ENCODE measurements at places on chromosomes 6 and 20.

GRCh38 chr20:18835466-18836256, 22.1 kb downstream of the SCP2D1 start:
- no peak for DNase-seq

DNA sequence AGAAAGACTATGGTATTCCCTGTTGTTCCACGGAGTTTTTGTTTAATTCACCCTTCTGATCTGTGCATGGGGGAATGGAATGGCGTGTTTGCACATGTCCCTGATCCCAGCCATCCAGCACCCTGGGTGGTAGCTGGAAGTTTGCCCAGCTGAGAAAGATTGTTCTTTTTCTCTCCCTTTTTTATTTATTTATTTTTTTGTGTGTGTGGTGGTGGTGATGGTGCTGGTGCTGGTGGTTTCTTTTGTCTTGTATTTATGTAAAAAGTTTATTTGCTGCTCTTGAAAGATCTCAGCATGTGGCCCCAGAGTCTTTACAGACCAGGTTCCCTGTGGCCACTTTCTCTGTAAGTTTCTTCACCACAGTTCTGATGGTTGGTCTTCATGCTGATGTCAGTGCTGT, 372.6 kb downstream of the UTRN start:
- no peak for DNase-seq

DNA sequence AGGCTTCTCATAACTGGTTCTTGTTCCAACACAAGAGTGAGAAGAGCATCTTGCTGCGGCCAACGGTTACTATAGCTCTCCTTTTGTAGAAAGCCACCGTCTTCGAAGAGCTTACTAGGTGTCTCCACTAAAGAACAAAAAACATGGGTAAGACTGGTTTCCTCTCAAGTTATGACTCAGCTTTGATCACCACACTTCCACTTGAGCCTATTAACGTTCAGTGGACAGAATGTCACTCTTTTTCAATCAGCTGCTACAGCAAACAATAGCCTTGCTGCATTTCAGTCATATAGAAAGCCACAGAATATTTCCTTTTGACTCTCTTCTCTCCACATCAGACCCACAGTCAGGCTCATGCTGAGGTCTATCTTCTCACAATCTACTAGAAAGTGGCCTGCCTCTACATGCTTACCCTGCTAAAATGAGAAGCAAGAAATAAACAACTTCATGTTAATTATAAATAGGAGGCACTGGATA, 243.5 kb upstream of the PREP start:
- peak; percentile 69 for DNase-seq

DNA sequence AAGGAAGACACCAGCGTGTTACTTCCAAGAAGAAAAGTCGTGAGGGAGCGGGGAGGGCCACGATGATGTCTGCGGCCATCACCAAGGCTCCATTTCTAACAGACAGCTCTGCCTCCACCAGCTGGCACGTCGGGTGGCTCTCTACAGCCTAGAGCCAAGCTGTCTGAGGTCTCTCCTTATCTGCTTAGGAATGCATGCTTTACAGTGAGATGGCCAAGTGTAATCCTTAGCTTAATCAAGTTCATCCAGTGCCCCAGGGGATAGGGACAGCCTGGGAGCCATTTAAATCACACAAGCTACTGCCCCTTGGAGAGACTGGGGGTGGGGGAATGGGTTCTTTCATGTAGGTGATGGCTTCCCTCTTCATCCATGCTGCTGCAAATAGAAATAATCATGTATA, 213.8 kb upstream of the CST7 start:
- DNase-seq = no peak

- DNase-seq = no peak
Observed at GRCh38 chr6:160085713-160086505, 35.7 kb upstream of the SLC22A1 start.

DNA sequence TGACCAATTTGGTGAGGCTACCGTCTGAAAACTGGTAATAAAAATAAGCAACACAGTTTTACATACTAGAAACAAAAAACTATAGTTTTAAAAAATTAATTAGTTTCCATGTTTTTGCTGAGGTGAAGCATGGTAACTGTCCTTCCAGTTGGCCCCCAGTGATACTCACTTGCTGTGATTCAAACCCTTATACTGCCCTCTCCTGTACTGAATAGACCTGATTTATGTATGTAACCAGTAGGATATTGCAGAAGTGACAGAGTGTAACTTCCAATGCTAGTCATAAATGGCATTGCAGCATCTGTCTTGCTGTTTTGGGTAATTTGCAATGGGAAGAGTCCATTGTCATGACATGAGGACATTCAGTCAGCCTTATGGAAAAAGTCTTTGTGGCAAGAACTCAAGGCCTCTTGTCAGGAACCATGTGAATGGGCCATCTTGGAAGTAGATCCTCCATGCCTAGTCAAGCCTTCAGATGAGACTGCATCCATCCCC, 8.9 kb upstream of the CHD6 start:
- no peak for DNase-seq

DNA sequence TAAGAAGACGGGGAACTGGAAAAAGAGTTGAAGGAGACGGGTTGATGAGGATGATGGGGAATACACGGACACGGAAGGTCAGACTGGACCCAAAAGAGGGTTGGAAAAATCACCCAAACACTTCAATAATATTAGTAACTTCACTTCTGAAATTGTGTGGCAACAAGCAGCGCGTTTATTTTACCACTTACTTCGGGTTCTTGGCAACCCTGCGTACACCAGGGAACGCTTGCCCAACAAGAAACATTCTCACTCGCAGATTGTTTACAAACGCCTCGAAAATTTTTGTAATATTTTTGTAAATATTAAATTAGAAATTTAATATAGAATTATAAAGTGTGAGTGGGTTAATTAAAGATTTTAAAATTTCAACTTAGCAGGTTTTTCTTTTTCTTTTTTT, 99.5 kb downstream of the CEBPB start:
- DNase-seq = no peak

DNA sequence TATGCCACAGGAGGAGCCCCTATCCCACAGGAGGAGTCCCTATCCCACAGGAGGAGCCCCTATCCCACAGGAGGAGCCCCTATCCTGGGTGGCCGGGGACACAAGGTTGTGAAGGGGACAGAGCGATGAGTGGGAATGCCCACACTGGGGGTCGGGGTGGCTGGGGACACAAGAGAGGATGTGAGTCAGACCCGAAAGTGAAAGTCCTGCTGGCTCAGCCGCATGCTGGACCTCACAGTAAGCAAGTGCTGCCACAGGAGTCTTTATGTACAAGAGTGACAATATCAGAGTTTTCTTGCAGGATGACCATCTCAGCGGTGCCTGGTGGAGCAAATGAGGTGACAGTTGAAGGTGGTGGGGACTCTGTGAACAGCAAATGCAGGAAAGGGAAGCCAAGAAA, 93.7 kb downstream of the PSMB1 start:
- peak; percentile 10 for DNase-seq

Data from CD4-positive, alpha-beta T cell treated with Interleukin-10 for 1 hour (primary cell).